ENCODE measurements at places on chromosomes 7 and 10.

GRCh38 chr7:66693331-66693730 lies 47.2 kb upstream of the RABGEF1 start:
- no peak for DNase-seq

GRCh38 chr10:62096256-62096933 lies 172.2 kb downstream of the RTKN2 start:
- DNase-seq, result no peak

GRCh38 chr7:46569133-46569465 lies 648.0 kb upstream of the IGFBP3 start:
- DNase-seq, result no peak

- DNase-seq, result no peak
Observed at GRCh38 chr10:123766761-123767160, 100.6 kb downstream of the GPR26 start.

DNA sequence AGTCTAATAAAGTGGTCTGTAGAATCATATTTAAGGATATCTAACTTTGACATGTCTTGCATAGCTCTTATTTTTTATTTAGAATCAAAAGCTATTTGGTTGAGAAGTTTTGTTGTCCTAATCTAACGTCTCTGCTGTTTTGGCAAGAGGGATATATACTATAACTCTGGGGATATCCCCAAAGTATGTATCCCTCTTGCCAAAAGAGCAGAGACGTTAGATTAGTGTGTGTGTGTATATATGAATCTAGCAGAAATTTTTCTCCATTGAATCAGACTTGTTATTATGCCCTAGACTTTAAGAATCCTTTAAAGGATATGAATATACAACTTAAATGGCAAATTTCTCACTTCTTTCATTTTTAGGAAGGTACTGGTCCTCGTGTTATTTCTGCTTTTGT lies 9.6 kb downstream of the SMC3 start:
- DNase-seq, result no peak

GRCh38 chr7:33876596-33877274 lies 28.6 kb upstream of the BMPER start:
- no peak for DNase-seq

- DNase-seq, result peak; percentile 83
Observed at GRCh38 chr7:75688200-75689136, 50.3 kb downstream of the HIP1 start.

GRCh38 chr10:74641659-74642058 lies 184.7 kb upstream of the KAT6B start:
- no peak for DNase-seq

DNA sequence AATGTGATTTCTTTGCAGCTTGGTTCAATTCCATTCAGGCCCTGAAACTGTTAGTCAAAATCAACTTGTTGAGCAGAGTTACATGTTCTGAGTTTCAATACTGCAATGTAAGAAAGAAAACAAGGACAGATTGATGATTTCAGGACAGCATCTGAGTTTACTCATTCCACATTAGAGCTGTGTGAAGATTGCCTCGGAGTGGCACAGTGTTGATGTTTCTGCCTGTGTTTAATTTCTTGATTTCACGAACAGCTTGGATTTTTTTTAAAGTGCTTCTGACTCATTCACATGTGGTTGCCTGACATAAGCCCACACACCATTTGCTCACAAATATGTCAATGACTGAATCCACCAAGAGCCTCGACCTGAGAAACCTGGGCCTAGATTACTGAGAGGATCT lies 101.2 kb upstream of the PARD3 start:
- DNase-seq, result no peak

- peak; percentile 6 for DNase-seq
Observed at GRCh38 chr10:48924988-48925387, 14.7 kb downstream of the LRRC18 start.

- DNase-seq, result no peak
Observed at GRCh38 chr10:69929575-69929974, 123.1 kb upstream of the MACROH2A2 start.

- no peak for DNase-seq
Observed at GRCh38 chr10:4281190-4281825, 496.3 kb upstream of the KLF6 start.

DNA sequence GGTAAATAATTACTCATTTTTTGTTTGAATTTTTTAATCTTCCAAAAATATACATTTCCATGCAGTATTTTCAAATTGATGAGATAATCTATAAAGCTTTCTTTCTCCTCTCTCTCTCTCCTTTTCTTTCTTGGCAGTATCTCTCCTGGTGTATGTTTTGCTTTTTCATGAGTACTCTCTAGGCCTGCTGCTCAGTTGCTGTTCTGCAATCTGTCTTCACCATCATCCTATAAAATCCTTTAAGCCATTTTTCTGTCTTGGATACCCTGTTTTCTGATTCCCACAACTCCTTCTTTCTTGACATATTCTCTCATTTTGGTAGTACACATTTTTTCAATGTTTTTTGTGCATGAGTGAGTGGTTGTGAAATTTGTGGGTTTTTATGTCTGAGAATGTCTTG lies 1558.1 kb upstream of the LRRTM3 start:
- no peak for DNase-seq

DNA sequence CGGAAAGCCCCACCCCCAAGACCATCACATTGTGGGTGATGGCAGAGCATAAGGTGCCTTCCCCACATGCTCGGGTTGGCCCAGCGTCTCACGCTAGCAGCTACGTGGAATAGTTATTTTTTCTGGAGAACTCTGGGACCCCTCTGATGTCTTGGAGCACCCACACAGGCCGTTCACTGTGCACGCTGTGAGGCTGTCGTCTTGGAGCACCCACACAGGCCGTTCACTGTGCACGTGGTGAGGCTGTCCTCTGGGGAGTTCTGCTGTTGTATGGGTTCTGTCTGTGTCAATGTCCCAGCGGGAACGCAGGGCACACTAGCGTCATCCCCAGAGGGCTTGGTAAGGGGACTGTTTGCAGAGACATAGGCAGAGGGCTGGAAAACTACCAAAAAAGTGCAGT lies 38.8 kb upstream of the FAM20C start:
- no peak for DNase-seq

- no peak for DNase-seq
Observed at GRCh38 chr7:51126324-51126723, 190.3 kb downstream of the COBL start.

DNA sequence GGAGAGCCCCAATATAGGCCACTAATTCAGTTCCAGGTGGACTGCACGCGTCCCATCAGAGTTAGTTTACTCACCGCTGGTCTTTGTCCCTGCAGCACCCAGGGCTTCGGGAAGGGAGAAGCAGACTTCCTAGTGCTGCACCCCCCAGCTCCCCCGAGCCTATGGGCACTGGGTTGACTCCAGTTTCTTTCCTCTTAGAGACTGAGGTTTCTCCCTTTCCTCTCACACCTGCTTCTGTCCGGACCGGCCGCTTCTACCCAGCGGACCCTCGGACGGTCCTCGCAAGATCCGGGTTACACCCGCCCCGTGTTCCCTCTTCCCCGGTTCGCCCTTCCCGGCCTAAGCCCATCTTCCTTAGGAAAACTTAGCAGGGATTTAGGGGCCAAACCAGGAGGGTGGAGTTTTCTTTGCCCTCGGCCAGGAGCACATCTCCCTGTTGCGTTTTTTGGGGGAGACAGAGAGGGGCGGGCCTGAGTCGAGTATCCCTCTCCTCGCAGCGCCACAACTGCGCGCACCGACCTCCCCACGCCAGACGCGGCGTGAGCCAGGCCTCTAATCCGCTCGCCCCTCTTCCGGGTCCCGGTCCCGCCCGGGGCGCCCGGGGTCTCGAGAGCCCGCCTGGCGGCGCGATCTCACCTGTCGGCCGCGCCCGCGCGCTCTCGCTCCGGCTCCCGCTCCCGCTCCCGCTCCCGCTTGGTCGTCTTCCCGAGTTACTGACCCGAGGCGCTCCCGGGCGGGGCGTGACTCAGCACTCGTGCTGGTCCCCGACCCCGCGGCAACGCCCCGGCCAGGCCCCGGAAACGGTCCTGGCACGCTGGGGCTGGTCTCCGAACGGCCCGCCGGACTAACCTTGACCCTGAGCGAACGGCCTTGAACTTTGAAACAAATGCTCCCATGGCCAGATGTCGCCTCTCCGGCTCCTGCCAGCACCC lies at the start of gene AIFM2:
TSS of gene AIFM2 (minus strand) at position 728 of the 932 bp plus-strand sequence. CDS start 8,741 bp downstream, outside the sequence.
- peak; percentile 67 for DNase-seq

GRCh38 chr7:919114-919442 lies 35.4 kb downstream of the ADAP1 start:
- DNase-seq, result no peak

GRCh38 chr10:5555881-5556280 lies 31.1 kb downstream of the CALML3 start:
- no peak for DNase-seq

- DNase-seq, result no peak
Observed at GRCh38 chr10:88253128-88253527, 330.0 kb downstream of the RNLS start.

- no peak for DNase-seq
Observed at GRCh38 chr10:94902570-94902969, 35.9 kb upstream of the CYP2C9 start.

DNA sequence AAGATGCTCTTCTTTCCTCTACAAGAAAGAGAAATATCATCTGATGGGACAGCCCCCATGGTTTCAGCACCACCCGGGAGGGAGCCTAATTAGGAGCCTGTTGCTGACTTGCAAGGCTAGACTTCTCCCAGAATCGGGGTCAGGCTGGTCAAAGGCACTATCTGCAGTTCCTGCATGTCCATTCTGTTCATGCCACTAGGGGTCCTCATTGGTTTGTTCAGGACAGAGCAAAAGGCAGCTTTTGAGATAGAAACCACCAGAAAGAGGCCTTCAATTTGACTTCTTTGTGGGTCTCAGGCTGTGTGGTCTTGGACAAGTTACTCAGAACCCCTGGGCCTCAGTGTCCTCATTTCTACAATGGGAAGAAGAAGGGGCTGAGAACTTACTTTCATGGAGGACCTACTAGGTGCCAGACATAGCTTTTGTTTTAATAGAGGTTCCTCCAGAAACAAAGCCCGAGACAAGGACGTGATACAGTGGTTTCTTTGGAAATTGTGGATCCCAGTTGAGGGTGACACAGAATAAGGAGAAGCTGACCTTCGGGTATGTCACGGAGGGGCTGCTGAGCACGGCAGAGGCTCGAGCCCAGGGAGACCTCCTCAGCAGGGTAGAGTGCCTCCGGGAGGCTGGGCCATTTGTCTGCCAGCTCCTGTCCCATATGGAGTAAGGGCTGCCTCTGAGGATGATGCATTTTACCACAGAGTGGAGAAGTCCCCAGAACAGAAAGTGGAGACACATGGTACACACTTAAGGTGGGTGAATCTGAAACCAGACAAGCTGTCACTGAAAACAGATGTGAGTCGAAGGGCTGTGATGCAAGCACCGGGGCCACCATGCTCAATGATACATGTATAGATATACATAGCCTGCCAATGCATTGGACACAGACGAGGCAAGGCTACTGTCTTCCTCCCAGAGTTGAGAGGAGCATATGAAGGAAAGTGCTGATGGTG lies 33.1 kb upstream of the NEUROD6 start:
- DNase-seq, result peak; percentile 45

- no peak for DNase-seq
Observed at GRCh38 chr7:155916926-155917655, 104.8 kb upstream of the SHH start.

GRCh38 chr10:74787457-74787856 lies 38.9 kb upstream of the KAT6B start:
- no peak for DNase-seq

DNA sequence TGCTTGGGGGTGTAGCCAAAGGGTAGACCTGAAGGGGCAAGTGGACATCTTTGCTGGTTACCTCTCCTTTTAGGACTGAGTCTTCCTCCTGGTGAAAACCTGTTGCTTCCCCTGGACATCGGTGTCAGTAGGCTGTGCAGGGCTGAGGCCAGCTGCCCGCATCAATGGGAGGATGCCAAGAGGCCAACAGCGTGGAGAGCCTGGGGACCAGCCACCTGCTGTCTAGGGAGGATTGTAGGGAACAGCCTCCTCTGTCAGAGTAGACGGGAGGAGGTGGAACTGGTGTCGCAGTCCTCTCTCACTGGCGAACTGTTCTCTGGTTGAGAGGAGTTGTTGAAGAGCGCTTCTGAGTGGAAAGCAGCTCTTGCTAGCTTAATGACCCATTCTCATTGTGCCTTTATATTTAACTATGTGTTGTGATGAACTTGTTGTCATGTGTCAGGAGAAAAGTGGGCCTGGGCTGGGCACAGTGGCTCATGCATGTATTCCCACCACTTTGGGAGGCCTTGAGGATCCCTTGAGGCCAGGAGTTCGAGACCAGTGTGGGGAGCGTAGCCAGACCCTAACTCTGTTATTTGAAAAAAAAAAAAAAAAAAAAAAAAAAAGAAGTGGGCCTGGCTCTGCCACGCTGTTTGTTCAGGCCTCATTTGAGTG lies 1.8 kb downstream of the SUFU start:
- peak; percentile 36 for DNase-seq

GRCh38 chr7:4765776-4766490 lies 9.5 kb upstream of the AP5Z1 start:
- no peak for DNase-seq

DNA sequence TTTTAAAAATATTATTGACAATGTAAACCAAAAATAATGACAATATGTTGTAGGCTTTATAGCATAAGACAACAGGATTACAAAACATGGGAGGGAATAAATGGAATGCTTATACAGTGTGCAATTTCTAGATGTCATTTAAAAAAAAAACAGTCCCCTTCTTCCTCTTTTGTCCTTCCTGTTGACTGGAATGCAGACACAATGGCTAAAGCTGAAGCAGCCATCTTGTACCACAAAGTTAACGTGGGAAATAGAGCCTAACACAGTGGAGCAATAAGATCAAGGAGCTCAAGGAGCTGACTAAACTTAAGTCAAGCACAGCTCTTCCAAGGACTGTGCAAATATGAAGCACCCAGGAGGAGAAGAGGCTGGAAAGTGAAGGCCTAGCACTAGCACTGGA lies 208.1 kb downstream of the ARHGAP12 start:
- DNase-seq, result no peak

DNA sequence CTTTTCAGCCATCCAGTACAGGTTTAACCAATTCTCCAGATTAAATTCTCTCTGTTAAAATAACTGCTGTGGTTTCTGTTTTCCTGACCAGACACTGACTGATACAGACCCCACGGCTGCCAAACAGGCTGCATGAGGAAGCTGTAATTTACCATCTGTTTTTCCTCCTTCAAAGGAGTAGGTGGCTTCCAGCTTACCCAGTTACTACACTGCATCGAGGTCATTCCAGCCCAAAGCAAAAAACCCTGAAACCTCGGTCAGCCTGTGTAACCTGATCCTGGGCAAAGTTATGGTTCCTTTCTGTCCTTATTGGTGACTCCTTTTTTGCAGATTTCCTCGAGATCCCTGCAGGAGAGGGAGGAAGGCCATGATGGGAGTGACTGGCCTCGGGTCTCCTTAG lies 27.9 kb upstream of the LOXL4 start:
- DNase-seq, result peak; percentile 54

- DNase-seq, result no peak
Observed at GRCh38 chr7:116249969-116250553, 39.7 kb downstream of the TES start.

GRCh38 chr7:2200584-2200980 lies 32.2 kb downstream of the MAD1L1 start:
- DNase-seq, result no peak
